ENCODE measurements at places on chromosomes 13 and 19.

GRCh38 chr13:113939129-113939943, 34.5 kb downstream of the C13orf46 start:
- DNase-seq: no peak

GRCh38 chr19:4405977-4406376, 3.5 kb downstream of the CHAF1A start:
- DNase-seq: no peak

DNA sequence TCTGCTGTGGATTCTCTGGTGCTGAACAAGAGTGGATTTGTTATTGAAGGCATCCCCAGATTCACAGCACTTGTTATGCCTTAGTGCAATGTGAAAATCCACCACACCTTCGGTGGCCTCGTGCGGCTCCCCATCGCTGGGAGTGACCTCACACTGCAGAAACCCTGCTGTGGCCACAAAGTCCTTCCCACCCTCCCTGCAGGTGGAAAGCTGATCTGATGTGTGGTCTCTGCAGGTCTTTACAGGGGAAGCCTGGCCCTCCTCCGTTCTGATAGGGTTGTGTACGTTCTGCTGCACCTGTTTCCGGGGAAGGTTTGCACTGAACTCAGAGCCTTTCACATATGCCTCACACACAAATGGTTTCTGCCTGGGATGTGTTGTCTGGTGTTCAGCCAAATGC, 5.0 kb downstream of the ZNF792 start:
- no peak for DNase-seq

GRCh38 chr19:15331419-15332310, 674 bp downstream of the BRD4 start:
- DNase-seq: peak; percentile 42

- no peak for DNase-seq
Measured at GRCh38 chr13:76414320-76414719, 471.9 kb downstream of the KCTD12 start.

DNA sequence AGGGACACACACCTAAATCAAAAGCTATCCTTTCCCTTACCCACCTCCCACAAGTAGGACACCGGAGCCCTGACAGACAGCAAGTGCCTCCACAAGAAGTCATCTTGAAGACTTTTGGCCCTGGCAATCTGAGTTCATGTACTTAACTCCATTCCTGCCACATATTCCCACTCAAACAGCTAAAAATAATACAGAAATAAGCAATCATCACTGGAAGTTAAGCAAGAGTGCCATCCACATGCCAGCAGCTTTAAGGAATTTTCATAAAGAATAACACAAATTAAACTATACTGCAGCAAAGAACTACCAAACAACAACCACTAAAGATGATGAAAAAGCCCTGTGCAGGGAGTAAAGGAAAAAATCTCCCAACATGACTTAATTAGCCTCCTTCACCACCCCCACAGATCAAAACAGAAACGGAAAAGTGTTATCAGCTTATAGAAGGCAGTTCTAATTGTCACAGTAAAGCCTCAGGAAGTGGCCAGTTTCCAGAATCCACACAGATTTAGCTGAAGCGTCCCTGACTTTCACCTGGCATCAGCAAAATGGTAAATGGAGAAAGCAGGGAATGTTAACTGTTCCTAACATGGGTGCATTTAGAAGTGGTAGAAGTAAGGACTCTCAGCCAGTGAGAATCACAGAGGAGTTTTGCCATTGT, 343.9 kb downstream of the TBC1D4 start:
- DNase-seq: no peak

GRCh38 chr13:69921156-69921555, 186.5 kb upstream of the ATXN8OS start:
- DNase-seq: no peak

DNA sequence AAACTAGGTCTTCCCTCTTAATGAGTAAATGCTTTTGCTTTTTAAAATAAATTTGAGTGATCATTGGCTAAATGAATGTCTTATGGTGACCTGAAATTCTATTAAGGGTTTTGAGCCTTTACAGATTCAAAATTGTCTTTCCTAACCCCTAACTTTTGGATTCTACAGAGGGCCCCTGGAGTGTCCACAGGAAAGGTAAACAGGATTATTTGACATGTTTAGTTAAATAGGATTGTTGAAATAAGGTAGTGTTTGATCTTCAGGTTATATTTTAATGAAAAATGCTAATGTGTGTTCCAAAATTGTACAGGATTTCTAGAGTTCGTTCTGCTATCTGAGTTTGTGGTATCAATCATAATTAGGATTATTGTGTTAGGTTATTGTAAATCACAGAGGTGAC, 55.9 kb upstream of the GJB6 start:
- DNase-seq: no peak

- peak; percentile 53 for DNase-seq
Measured at GRCh38 chr19:42255766-42256745, 1.1 kb upstream of the ERF start.

DNA sequence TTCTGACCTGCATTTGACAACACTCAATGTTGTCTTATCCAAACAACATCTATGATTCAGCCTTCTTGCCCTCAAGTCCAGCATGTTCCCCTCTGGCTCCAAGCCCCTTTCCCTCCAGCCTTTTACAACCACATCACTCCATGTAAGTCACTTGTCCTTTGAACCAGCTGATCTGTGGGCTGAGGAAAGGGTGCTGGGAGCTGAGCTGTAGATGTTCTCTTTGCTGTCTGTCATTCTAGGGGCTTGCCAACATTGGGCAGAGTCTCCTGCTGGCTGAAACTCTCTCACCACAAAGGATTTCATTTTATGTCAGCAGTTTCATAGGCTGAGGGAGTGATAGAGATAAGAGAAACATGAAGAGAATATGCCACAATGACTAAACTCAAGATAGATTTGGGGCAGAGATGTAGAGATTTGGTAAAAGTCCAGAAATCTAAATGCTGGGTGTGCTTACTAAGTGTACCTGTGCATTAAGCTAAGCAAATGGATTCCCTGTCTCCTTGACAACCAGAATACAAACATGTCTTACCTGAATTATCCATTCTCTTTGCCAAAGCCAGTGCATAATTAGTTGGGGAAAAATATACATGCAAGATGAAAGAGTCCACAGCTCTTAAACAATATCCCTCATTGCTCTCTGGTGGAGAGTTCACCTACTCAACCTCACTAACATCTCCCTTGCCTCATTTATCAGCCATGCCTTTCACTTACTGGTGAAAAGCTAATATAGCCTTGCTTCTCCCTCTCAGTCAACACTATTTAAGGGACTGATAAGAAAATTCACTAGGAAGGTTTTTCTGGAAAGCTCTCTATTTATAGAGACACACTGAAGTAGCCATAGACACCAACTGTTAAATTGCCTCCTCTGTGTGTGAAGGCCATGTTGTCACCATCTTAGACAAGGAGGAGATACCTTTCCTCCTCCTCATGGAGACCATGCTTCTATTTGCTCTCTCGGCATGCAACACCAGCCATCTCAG, 175.5 kb upstream of the SERP2 start:
- DNase-seq: no peak

DNA sequence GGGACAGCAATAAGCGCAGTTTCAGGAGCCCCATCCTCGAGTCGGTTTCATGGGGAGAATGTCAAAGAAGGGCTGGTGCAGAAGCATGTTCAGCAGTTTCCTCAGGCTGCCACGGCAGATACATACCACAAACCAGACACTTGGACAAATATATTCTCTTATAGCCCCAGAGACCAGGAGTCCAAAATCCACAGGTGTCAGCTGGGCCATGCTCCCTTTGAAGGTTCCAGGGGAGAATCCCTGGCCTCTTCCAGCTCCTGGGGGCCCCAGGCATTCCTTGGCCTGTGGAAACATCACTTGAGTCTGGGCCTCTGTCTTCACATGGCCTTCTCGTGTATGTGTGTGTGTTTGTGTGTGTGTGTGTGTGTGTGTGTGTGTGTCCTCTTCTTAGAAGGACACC, 164.1 kb downstream of the UQCRFS1 start:
- no peak for DNase-seq

DNA sequence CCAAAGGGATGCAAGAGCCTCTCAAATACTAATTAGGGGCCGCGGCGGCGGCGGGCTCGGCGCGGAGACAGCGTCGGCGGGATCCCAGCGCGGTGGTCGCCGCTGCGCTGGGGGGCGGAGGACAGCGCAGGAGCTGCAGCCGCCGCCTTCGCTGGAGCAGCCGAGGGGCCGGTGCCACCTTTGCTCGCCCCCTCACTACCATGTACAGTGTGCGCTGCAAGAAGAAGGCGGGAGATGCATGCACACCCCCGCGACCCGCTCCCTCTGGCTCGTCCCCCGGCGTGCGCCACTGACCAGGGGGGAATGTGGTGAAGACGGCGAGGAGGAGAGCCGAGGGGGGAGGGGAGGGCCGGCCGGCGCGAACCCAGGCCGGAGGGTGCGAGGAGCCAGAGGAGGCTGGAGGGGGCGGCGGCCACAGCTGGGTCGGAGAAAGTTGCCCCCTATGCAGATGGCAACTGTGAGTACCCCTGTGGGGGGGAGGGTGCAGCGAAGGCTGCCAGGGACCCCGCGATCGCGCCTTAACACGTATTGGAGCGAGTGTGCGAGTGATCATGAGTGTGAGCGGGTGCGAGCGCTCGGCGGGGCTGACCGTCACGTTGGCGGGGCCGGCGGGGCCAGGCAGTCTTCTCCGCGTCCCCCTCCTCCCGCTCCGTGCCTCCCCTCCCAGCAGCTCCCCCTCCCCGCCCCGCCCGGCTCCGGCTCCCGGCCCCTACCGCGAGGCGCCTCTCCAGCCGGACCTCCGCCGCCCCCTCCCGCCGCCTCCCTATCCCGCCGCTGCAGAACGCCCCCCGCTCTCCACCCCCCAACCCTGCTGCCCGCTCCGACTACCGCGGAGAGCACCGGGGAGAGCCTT, 808 bp downstream of the SLITRK5 start:
- no peak for DNase-seq

GRCh38 chr13:52165411-52165810, 6.0 kb upstream of the NEK3 start:
- DNase-seq: no peak

GRCh38 chr19:46616631-46617322, 8.1 kb downstream of the PTGIR start:
- no peak for DNase-seq

DNA sequence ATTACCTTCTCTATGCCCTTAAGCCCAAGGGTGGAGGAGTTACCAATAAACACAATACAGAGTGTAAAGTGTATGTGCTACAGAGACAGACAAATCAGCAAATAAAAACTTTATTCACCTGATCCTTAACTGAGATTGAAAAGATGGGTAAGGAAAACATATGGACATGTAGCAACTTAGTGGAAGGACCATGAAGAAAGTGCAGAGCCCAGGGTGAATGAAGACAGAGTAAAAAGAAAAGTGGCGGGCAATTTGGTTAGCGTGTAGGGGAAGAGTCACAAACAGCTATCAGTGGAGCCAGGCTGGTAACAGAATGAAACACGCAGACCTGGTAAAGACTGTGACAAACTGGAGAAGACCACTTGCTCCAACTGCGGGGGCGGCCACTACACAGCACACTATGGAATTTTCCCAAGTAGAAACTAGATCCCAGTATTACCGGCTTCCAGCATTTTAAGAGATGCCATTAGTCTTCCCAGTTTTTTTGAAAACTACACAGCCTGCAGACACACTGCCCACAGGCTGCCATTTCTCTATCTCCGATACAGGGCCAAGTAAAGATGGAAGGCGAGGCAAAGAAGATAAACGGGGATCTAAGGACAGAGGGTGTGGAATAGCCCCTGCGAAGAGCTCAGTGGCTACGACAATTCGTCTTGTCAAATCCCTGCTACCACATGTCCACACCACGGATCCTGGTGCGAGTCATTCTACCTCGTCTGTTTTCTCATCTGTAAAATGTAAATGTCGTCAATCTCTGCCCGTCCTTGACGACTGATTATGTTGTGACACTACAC, 1.2 kb downstream of the UQCRFS1 start:
- DNase-seq: peak; percentile 7

DNA sequence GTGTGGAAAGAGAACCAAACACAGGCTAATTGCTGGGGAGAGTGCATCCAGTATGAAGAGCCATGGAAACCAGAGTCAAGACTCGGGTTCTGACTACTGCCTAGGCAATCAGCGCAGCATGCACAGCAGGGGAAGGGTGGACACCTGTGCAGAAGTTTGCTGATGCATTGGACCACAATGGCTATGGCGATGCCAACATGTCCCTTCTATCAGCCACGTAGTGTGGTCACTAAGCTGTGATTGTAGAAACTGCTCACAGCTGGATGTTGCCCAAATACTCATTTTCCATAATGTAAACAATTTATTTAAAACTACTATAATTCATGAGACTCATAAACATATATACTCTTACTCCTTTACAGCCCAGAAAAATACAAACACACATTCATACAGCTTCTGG, 1718.2 kb downstream of the EFNB2 start:
- no peak for DNase-seq

GRCh38 chr13:26967119-26968038, 204.2 kb downstream of the USP12 start:
- DNase-seq: no peak

GRCh38 chr13:97430296-97430695, 3.7 kb upstream of the RAP2A start:
- no peak for DNase-seq

- peak; percentile 28 for DNase-seq
Measured at GRCh38 chr19:5407356-5407755, 47.9 kb upstream of the ZNRF4 start.

DNA sequence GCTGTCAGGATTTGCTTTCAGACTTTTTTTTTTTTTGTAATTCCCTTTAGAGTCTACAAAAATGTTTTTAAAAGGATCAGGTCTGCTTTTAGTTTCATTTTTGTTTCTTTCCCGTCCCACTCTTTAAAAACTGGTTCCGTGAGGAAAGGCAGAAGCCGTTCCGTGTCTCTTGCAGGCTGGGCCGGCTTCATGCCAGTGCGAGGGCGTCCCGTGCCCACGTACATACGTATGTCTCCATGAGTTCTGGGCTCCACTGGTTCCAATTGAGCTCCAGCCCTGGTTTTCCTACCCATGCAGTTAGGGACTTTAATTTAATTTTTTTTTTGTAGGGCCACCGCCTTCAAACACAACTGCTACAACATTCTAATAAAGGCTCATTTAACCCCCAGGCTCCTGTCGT, 8.8 kb downstream of the TSSK6 start:
- no peak for DNase-seq

DNA sequence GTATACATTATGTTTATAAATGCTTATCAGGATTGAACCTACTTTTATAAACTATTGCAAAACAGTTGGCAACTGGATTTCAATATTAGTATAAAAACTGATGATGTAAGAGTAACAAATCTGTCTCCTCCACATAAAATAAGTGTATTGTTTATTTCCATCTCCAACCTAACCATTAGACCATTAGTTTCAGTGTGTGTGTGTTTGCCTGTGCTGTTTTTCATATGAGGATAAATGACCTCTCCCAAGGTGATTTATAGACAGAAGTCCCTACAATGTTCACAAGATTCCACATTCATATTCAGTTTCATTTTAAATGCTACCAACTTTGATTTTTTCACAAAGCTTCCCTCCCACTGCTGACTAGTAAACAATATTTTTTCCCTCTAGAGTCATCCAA, 871.6 kb downstream of the PCDH9 start:
- DNase-seq: no peak
